ENCODE measurements at places on chromosomes 11 and 22.

GRCh38 chr11:76380977-76381719 lies at the start of the genes GVQW3 and THAP12:
Gene GVQW3, plus strand, starts transcription at chr11:76381323. Its CDS starts 506 bp downstream, at chr11:76381829.
Gene THAP12, minus strand, starts transcription at chr11:76381132. Its CDS starts 296 bp downstream, at chr11:76380836.
- peak; percentile 100 for DNase-seq

- peak; percentile 75 for DNase-seq
These were observed 44.5 kb downstream of the ZNF280B start for GRCh38 chr22:22463855-22464540.

GRCh38 chr11:120863359-120863758 lies 160.5 kb upstream of the TBCEL start:
- no peak for DNase-seq

DNA sequence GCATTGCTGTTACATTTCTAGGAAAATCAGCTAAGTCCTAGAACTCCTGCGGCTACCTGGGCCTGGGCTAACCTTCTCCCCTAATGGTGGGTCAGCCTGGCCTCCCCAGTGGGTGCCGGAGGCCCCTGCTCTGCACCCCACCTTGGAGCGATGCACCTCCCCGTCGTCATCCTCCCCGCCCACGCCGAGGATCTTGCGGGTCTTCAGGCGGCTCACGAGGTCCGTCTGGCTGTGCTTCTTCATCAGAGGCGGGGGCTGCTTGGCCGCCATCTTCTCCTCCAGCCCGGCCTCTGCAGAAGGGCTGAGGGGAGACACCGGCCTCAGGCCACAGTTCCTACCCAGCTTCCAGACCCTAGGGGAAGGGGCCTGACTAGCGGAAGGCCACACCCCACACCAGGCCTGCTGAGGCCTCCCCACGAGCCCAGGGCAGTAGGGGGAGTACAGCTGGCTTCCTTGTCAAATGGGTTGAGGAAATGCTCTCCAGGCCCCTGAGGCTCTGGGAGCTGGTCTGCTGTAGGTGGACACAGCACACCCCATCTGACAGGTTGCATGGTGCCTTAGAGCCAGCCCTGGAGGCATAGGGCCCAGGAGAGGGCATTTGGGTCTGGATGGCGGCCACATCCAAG lies 12.5 kb downstream of the TP53I11 start:
- no peak for DNase-seq

GRCh38 chr11:97225794-97226193 lies 836.0 kb downstream of the JRKL start:
- no peak for DNase-seq

DNA sequence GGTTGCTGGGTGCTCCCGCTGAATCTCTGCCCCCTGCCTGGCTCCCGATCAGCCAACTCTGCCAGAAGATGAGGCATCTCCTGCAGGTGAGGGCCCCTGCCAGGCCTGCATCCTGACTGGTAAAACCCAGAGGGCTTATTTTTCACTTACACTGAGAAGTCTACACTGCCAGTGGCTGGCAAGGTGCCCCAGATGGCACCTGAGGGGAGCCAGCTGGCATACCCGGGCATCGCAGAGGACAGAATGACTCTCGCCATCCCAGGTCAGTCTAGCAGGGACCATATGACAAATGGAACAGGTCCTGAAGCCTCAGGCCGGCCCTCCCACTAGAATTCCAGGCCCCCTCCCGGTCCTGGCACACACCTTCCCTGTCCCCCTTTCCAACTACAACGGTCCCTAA lies 30.9 kb downstream of the MACROD1 start:
- no peak for DNase-seq

DNA sequence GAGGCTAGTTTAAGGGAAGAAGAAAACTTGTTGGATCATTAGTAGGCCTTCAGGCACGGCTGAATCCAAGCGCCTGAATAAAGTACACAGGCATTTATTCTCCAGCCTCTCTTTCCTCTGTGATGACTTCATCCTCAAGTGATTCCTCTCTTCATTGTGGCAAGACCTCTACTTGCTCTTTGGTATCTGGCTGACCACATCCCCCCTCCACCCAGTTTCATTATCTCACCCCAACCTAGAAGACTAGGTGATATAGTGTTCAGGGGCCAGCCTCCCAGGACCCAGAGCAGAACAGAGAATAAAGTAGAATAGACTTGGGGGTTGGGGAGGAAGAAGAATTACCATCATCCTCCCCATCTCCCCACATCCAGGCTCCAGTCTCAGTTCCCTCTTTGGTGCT lies 189.3 kb downstream of the MIAT start:
- no peak for DNase-seq

DNA sequence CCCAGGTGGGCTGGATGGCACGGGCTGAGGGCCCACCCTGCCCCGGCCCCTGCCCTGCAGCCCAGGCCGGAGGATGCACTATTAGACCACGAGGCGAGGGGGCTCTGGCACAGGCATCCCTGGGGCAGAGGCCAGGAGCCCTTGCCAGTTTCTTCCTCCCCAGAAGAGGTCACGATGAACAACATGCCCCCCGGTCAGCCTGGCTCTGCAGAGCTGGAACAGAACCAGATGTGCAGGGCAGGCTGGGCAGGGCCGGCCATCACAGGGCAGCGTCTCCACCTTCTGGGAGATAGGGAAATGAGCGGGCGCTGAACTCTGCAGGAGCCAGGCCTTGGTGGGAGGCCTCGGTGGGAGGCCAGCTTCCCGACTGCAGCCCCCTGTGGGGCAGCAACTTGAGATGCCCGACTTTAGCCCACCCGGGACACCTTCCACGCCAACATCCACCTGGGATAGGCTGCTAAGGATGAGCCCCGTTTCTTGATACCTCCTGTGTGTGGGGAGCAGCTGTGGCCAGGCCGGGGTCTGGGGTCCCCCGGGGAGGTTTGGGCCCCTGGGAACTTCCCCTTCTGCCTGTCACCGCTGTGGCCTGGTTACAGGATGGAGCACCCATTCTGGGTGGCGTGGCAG lies 21.8 kb upstream of the GNB1L start:
- DNase-seq, result no peak

GRCh38 chr22:44592126-44592823 lies 94.2 kb upstream of the RTL6 start:
- no peak for DNase-seq

DNA sequence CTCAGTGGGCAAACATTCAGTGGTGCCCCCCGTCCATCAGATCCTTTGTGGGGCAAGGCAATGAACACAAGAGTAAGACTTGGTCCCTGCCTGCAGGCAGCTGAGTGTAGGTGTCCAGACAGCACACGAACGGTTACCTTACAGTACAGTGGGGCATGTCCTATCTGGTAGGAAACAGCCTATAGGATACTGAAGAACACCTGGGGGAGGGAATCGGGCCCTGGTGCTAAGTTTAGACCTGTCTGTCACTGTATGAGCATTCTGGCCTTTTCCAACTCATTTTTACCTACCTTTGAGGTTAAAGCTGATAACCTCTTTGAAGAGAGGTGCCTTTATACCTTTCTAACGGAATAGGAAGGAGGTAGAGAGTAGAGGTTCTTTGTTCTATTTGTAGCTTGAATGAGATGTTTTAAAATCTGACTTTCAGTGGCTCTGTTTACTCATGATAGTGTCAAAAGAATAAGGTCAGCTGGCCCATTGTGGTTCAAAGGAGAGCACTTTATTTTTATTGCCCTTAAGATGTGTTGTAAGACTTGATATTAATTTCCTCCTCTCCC lies 8.9 kb downstream of the ZNRF3 start:
- no peak for DNase-seq

GRCh38 chr11:115167456-115167855 lies 336.8 kb downstream of the CADM1 start:
- no peak for DNase-seq

DNA sequence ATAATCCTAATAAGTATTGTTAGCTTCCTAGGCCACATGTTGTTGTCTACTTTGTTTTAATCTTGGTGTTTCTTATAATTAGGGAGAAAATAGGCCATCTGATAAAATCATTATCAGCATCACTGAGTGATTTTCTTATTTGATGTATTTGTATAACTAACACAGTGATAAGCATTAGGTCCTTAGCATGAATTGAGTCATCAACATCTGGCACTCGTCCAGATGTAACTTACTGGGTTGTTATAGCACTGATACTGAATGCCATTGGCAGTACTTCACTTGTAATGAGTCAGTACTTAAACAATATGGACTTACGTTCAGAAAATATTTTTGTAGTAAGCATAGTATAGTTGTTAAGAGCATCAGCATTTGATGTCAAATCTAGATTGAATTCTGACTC lies 16.2 kb downstream of the API5 start:
- no peak for DNase-seq

GRCh38 chr11:36091256-36091811 lies 147.5 kb downstream of the LDLRAD3 start:
- DNase-seq, result no peak

DNA sequence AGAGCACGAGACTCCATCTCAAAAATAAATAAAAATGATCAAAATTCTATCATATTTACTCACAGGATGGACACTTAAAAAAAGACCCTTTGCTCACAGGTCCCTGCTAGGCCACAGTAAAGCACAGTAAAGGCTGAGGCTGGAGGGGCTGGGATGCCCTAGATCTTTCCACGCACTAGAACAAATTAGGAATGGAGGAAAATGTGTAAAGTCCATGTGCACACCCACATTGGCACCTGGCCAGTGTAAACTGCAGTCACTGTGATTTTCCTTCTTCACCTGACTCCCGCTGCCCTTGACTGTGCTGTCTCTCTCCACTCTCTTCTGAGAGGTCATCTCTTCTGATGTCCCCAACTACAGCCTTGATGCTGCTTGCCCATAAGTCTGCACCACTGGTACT lies 195.5 kb downstream of the EFCAB6 start:
- no peak for DNase-seq

- DNase-seq, result no peak
These were observed 1984.1 kb upstream of the RAG2 start for GRCh38 chr11:38582151-38582550.

GRCh38 chr11:47078751-47079521 lies 97.7 kb downstream of the ARFGAP2 start:
- DNase-seq, result no peak

DNA sequence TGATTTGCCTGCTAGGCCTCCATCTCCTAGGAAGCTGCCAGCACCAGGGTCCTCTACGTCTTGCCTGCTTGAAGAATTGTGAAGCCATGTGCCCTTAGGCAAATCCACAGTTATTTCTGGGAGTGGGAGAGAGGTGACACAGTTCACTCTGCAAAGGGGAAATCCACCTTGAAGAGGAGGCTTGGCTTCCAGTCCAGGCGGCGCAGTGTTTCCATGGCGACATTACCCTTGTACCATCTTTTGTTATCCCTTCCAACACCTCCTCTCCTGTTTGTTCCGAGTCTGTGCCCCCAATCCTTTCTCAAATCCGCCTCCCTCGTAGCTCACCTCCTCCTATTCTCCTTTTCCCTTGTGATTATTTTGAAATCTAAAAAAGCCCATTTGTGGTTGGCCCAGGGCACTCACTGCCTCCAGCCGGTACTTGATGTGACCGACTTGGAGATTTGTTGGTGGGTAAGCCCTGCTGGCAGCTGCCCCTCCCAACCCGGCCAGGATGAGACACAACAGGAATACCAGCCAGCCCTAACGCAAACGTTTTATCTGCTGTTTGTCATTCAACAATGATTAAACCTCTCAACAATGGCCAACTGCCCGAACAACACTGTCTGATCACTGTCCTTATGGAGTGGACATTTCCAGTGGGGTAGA lies 18.4 kb downstream of the SYT13 start:
- DNase-seq, result no peak

GRCh38 chr11:60753309-60753708 lies 3.4 kb upstream of the MS4A15 start:
- DNase-seq, result no peak

DNA sequence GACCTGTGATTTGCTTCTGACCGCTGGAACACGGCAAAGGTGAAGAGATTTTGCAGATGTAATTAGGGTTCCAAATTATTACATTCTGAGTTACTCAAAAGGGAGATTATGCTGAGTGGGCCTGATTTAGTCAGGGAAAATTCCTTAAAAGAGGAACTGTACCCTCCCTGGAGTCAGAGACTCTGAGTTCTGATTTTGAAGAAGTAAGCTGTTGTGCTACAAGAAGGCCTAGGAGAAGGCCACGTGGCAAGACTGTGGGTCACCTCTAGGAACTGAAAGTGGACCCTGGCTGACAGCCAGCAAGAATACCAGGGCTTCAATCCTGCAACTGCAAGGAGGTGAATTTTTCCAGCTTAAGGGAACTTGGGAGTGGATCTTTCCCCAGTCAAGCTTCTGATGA lies 45.3 kb downstream of the CHRDL2 start:
- DNase-seq, result no peak

GRCh38 chr11:58506935-58507334 lies 970 bp downstream of the OR5B21 start:
- DNase-seq, result no peak

DNA sequence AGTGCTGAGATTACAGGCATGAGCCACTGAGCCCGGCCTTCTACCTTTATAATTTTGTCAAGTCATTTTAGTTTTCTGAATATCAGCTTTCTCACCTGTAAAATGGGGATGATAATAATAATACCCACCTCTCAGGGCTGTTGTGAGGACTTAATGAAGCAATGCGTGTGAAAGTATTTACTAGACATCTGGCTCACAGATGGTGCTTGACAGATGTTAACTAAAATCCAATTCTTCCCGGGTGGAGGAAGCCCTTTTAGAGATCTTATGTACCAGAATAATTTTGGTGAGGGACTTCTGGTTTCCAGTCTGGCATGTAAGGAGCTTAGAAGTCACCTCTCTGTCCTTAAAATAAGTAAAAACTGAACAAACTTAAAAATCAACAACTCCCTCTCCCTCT lies 43.7 kb upstream of the NUP160 start:
- DNase-seq, result no peak

GRCh38 chr11:114738954-114739353 lies 60.6 kb downstream of the NXPE2 start:
- DNase-seq, result peak; percentile 38

DNA sequence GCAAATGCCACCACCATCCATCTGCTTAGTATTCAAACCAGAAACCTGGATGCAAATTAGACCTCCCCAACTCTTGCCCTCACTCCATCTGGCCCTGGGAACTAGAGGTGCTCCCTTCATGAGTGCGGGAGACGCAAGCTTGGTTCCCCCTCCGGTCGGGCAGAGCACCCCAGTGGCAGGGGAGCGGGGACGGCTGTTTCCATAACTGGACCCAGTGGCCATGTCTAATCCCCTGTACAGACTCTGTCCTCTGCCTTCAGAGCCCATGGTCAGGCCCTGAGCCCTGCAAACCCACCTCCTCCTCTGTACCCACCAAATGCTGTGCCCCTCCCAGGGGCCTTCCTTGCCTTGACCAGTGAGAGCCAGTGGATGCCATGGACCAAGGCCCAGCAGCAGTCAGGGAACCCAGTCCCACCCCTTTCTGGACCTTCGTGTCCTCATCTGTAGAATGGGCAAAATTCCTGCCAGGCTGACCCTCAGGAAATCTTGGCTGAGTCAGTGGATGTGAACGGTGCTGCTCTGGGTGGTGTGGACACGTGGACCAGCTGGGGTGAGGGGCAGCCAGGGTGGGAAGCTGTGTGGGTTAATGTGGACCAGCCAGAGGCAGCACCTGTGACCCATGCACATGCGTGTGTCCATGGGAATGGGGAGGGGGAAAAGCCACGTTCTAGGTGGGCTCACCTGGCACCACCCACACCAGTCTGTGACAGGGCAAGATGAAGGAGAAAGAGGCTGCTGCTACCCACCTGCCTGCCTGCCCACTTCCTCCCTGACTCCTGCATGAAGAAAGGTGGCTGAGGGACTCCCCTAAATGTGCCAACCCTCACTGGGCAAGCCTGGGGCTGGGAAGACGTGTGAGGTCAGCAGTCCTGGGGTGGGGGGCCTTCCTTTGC lies 72.8 kb downstream of the LRRC32 start:
- no peak for DNase-seq

GRCh38 chr11:27512238-27512637 lies 5.7 kb upstream of the LIN7C start:
- DNase-seq, result no peak

- DNase-seq, result no peak
These were observed 30.4 kb downstream of the TBC1D22A start for GRCh38 chr22:46792841-46793261.

All from T47D (cell line).